ENCODE measurements at places on chromosomes 5 and 9. TPM values are rescaled to one million over a fixed set of nuclear protein-coding genes. Genes with fewer than 3 reads are reported as not detected.

CAMK2A gene
- total RNA-seq: not detected

KCNIP1 gene
- total RNA-seq: not detected

ZSWIM6 gene
- 6.8 TPM for total RNA-seq

SLC6A7 gene
- 0.03 TPM for total RNA-seq

TRIP13 gene
- 220 TPM for total RNA-seq

LNPEP gene
- 16.2 TPM for total RNA-seq

SOX30 gene
- total RNA-seq: not detected

MEGF9 gene
- total RNA-seq: 3.4 TPM

SPINK6 gene
- total RNA-seq: 1.2 TPM

PAEP gene
- total RNA-seq: 15.7 TPM

PCDHB3 gene
- not detected for total RNA-seq

LIFR gene
- total RNA-seq: 4.0 TPM

WDR38 gene
- total RNA-seq: not detected

PCDHGA7 gene
- total RNA-seq: 0.11 TPM

PCDHB15 gene
- total RNA-seq: 0.10 TPM

DBH gene
- total RNA-seq: not detected

RNF183 gene
- not detected for total RNA-seq

NFX1 gene
- 28.2 TPM for total RNA-seq
